ENCODE measurements at places on chromosomes 6 and 20. TPM values are rescaled to one million over a fixed set of nuclear protein-coding genes. Genes with fewer than 3 reads are reported as not detected.
A peak's percentile ranks its signal among the peaks of the same experiment; 100 is the strongest.

The PRSS16 gene
- 6.0 TPM for total RNA-seq

The OTOR gene
- total RNA-seq: not detected

The B4GALT5 gene
- total RNA-seq: 24.1 TPM

The ERVFRD-1 gene
- total RNA-seq: not detected

The GJA10 gene
- total RNA-seq: not detected

The PSORS1C2 gene
- total RNA-seq: not detected

DNA sequence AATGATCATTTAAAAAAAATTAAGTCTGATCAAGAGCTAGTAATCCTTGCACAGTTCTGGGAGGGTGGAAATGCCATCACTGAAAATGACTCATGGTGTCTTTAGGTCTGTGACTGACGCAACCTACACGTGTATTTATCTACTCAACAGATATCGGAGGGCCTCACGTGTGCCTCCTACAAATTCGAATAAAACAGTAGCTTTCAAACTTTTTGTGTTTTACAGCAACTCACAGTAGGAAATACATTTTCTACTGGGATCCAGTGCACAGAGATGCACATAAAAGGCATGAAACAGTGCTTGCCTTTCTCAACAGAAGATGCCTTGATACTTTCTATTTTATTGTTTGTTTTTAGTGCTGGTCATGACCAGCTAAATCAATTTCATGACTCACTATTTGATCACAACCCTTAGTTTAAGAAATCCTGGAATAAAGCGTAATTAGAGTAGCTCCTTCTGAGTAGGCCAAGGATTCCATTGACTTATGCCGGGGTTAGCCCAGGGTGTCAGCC lies 210.0 kb upstream of the SNX9 start:
- DNase-seq: peak; percentile 68

- no peak for DNase-seq
These were observed 33.1 kb upstream of the UBR2 start for GRCh38 chr6:42530751-42531150.

DNA sequence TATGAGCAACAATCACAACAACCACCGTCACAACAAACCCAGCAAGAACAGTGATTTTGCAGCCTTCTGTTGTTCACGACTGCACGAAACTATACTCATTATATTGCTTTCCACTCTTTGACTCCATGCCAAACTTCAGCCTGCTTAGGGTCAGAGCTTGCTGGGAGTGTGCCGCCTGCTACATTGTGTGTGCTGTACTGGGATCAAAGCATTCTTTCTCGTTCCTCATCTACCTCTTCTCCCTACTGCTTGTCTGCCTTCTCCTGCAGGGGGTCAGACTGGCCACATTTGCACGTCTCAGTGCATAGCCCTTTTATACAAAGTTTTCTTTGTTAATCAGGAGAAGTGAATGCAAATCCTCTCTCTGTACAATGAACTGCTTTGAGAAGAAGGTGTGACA lies 401.6 kb upstream of the CITED2 start:
- DNase-seq: no peak

GRCh38 chr6:25472306-25472705 lies 179.7 kb upstream of the SCGN start:
- peak; percentile 26 for DNase-seq

DNA sequence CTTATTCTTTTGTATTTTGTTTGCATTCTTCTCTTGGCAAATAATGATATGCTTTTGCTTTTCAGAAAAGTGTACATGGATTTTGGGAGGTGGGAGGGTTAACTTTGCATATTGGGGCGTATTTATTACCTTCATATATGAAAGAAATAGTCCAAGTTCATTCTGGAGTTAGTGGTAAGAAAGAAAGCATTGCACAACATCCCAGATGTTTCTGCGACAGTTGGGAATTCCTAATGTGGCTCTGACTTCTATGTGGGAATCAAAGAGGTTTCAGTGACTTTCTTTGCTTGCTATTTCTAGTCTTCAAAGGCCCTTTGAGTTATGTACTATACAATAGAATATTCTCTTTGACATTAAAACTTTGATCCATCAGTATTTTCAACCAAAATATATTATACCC lies 78.1 kb downstream of the MMUT start:
- no peak for DNase-seq

DNA sequence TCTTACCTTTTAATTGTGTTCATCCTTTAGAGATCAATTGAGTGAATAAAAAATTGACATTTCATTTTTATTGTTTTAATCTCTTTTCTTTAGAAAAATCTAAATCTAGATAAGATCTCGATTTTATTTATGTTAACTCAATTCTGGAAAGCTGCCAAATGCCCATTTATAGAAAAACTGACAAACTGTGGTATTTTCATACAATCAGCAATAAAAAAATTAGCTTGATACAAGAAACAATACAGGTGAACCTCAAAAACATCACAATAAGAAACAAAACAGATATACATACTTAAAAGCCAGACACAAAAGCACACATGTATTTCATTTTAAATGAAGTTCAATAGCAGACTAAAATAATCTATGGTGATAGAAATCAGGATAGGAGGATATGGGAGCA lies 30.0 kb upstream of the ARHGAP18 start:
- DNase-seq: no peak

DNA sequence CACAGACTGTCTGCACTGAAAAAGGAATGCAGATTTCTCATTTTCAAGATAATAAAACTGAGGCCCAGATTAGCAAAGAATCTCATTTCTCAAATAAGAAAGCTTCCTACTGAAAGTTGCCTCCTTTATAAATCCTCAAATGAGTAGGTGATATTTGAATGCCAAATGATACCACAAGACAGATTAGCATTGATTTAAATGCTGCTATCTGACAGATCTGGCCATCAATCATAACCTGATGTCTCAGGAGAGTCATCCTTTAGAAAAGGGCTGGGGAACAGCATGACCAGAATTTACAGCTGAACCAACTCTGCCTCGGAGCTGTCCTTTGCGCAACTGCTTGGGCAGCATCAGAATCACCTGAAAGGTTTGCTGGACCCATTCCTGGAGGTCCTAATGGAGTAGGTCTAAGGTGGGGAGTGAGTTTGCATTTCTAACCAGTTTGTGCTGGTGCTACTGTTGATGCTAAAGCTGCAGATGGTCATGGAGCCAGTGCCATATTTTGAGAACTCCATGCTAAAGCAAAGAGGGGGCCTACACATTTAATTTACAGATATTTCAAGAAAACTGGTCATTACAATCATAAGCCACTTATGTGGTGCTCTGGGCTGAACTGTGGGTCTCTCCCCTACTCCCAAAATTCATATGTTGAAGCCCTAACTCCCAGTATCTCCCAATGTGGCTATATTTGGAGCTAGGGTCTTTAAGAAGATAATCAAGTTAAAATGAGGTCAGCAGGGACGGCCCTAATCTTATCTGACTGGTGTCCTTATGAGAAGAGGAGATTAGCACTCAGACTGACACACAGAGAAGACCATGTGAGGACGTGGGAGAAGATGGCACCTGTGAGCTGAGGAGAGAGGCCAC lies 295.5 kb upstream of the JARID2 start:
- no peak for DNase-seq

- no peak for DNase-seq
These were observed 63.3 kb downstream of the MOCS1 start for GRCh38 chr6:39870950-39871349.

- DNase-seq: no peak
These were observed 822 bp downstream of the ELOVL4 start for GRCh38 chr6:79946272-79947190.

- DNase-seq: no peak
These were observed 30.3 kb upstream of the RCAN2 start for GRCh38 chr6:46521464-46521971.

- peak; percentile 70 for DNase-seq
These were observed 163.7 kb downstream of the RALGAPA2 start for GRCh38 chr20:20548527-20549266.

GRCh38 chr20:6026051-6026450 lies 27.8 kb downstream of the LRRN4 start:
- no peak for DNase-seq

DNA sequence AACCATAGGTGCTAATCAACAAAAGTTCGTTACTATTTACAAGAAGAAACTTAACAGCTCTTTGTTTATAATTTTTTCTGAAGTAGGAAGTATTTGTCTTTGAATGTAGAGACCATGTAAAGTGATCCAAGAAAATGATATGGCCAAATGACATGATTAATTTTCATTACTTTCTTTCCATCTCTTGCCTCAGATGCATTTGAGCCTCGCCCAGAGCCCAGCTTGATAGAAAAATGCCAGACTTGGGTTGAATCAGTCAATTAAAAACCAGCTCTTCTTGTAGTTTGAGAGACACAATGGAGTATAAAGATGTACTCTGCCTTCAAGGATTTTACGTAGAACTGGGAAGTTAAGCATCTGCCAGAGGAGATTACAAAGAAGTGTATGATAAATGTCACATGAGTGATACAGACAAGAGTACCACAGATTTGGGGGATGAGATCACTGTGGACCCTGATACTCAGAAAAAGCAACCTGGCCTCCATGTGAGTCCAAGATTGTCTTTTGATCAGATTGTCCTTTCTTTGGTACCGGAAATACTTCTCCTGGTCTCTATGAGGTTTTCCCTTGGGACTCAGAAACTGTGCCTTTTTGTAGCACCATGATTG lies 92.5 kb upstream of the SUPT3H start:
- DNase-seq: no peak

All from HT-29 (cell line).